Activated gamma-delta T cell treated with Interleukin-2 at 50 U/mL for 16 hours (primary cell): ENCODE measurements at places on chromosomes 1 and 21.

DNA sequence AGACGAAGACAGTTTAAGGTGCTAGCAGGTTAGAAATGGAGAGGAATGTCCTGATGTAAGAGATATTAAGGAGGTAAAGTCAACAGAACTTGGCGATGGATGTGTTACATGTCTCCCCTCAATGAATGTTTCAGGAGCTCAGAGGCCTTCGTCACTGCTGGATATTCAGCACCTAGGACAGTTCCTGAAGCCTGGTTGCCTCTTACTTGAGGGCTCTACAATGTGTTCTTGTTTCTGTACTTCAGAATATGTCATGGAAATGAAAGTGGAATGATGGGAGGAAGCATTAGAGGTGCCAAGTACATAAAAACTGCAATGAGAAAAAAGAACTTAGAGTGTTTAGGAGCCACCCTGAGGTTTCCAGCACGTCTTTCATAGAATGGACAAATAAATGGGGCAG, 17.7 kb downstream of the TNR start:
- DNase-seq: no peak

- no peak for DNase-seq
Measured at GRCh38 chr1:13730291-13730690, 30.3 kb downstream of the PRDM2 start.

GRCh38 chr1:39488012-39488545, 3.4 kb upstream of the BMP8A start:
- DNase-seq: no peak

GRCh38 chr1:241592273-241592958, 47.8 kb downstream of the CHML start:
- DNase-seq: no peak

- DNase-seq: no peak
Measured at GRCh38 chr1:43522776-43523480, 7.8 kb upstream of the PTPRF start.

- DNase-seq: no peak
Measured at GRCh38 chr1:218480588-218481099, 135.5 kb downstream of the TGFB2 start.

DNA sequence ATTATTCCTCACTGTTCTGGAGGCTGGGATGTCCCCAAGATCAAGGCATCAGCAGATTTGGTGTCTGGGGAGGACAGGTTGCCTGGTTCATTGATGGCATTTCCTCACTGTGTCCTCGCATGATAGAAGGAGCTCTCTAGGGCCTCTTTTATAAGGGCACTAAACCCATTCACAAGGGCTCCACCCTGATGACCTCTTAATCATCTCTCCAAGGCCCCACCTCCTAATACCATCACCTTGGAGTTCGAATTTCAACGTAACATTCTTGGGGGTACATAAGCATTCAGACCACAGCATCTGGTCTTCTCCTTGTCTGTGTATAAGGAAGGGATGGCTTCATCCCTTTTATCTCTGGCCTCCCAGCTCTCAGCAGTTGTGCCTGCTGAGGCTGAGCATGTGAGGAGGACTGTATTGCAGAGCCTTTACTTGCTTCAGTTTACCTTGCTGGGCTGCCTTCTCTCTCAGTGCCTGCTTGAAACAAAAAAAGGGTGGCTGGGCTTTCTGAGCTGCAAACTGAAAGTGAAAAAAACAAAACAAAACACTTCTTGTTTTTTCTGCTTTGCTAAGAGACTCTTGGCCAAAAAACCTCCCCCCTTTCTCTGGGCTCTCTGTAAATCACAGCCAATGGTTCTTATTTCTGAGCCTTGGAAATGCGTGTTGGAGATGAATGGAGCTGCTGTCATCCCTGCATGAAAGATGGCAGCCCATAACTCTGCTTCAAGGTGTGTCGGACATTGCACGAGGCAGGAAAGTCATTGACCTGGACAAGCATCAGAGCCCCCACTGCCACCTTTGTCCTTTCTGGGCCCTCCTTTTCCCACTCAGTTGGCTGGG, 75.8 kb downstream of the RHOU start:
- DNase-seq: no peak

DNA sequence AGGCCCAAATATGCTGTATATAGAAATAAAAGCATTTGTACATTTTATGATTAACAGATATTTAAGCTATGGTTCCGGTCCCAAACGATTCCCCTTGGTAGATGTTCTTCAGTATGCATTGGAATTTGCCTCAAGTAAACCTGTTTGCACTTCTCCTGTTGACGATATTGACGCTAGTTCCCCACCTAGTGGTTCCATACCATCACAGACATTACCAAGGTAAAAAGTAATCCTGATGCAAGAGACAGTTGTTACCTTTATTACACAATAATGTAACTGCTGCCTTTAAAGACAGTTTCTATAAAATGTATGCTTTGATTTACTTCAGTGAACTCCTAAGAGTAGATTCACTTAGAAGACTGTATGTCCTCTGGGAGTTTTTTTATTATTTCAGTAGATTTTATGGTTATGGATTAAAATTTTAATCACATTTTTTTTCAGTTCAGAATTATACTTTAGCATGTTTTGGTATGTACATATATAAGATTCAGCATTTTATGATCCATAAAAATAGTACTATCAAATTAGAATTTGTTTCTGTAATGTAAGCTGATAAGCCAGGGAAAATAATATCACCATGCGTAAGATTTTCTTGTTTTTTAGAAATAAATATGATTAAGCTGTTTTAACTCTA, 96.5 kb downstream of the USP25 start:
- peak; percentile 22 for DNase-seq

GRCh38 chr1:201903135-201903534, 14.4 kb downstream of the SHISA4 start:
- no peak for DNase-seq

- DNase-seq: no peak
Measured at GRCh38 chr21:38048167-38048566, 131.9 kb upstream of the KCNJ6 start.

- no peak for DNase-seq
Measured at GRCh38 chr1:167821969-167822685, 91.8 kb downstream of the ADCY10 start.

GRCh38 chr1:14106126-14106525, 406.1 kb downstream of the PRDM2 start:
- no peak for DNase-seq
